Right renal pelvis (tissue), 4 donors: ENCODE measurements at places on chromosomes 7 and 10. TPM values are rescaled to one million over a fixed set of nuclear protein-coding genes. Genes with fewer than 3 reads are reported as not detected.

UNCX gene
- polyA plus RNA-seq, result 11.6 TPM

CCL26 gene
- not detected for polyA plus RNA-seq

GRCh38 chr10:117788911-117789310 is 246.4 kb downstream of the EMX2 start:
- DNase-seq, result no peak

PDE1C gene
- 4.4 TPM for polyA plus RNA-seq

UPK3B gene
- polyA plus RNA-seq, result 0.38 TPM
